Activated CD4-positive, alpha-beta T cell treated with anti-CD3 and anti-CD28 coated beads for 48 hours (primary cell): ENCODE measurements at places on chromosomes 1 and 21.

DNA sequence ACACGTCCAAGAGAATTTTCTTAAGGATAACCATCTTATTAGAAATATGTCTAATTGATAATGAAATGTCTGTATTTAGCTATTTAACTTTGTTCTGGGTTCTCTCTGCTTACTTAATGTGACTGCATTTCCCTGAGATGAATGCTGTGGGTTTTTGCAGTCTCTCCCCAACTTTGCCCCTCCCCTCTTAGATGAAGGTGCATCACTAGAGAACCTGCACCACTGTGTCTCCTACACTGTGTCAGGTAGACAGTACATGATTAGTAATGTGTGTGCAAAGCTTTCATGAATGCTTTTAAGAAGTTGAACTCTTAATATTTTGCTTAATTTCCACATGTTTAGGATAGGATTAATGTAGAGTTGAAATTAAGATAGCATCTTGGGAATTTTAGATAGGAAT is 51.7 kb downstream of the LRRC8D start:
- DNase-seq = no peak

DNA sequence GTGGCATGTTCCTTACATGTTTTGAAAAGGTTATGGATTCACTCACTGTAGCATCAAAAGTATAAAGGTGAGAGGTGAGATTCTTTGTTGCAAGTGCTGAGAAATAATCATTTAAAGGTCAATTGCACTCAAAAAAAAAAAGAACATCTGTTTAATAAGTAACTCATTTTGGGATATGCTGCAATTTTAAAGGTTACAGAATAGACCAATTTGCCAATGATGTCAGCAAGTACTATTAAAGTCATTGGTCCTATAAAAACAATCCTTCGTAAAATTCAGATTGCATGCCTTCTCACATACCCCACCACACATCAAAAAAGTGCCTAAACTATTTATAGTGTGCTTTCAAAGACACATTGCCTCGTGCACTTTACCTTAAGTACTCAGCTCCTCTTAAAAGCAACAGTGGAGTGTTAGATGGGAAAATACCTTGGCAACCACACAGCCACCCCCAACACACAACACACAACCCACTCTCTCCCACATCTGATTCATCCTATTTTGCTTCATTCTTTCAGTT is 218.2 kb upstream of the ADGRL2 start:
- DNase-seq = no peak

GRCh38 chr1:227654858-227655752 is 80.0 kb downstream of the JMJD4 start:
- no peak for DNase-seq

DNA sequence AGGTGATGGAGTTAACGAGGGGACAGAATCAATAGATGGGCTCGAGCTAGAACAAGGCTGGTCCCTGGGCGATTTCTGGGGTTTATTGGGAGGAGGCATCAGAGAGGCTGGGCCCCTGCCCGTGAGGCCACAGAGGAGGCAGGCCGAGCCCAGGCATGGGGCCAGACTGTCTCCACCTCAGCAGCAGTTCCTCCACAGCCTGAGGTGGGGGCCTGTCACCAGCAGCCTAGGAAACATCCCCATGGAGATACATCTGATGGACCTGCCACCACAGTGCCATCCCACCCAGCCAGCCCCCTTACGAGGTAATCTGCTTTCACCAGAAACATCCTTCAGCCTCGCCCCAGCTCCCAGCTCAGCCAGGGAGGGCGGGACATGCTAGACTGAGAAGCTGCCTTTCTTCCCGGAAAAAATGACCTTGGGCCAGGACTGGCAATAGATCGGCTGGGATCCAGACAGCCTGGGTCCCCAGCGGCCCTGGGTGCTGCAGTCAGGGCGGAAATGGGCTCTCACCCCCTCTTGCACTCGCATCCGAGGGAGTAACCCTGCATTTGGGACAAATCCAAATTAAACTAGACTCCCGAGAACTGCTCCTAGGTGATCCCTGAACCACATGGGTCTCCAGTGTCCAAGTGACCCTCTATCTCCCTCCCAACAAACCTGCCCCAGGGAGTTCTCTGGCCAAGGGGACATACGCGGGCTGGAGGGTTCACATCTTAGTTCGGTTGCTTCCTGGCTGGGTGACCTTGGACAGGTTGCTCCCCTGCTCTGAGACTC is 10.0 kb upstream of the EPHA8 start:
- no peak for DNase-seq

- DNase-seq = no peak
Observed at GRCh38 chr1:63268876-63269275, 53.5 kb upstream of the FOXD3 start.

DNA sequence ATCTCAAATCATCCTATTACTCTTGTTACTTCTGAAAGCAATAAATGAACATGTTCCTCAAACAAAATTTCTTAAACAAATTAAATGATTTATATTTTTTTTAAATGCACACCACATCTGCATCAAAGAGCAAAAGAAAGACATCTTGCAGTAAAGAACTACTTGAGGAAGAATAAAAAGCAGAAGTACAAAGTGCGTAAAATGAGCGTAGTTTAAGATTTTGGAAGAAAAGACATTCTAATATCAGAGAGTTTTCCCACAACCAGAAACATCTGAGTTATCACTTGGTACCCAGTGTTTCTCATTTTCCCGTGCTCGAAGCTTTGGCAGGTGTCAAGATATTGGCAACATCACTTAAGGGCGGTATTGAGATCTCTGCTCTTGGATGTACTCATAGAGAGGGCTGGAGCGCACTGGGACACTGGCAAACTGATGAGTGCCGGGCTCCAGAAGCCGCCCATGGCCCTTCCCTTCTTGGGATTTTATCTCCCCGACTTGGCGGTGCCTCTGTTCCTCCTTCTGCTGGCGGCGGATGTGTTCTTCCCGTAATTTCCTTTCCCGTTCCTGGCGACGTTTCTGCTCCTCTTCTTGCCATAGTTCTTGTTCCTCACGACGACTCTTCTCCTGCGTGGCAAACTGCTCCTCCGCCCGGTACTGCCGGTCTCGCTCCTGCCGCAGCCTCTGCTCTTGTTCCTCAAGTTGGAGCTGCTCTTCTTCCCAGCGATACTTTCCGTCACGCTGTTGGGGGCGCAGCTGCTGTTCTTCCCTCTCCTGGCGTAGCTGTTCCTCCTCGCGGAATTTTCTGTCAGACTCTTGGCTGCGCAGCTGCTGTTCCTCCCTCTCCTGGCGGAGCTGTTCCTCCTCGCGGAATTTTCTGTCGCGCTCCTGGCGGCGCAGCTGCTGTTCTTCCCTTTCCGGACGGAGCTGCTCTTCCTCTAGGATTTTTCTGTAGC is 7.9 kb downstream of the TCHH start:
- DNase-seq = no peak

DNA sequence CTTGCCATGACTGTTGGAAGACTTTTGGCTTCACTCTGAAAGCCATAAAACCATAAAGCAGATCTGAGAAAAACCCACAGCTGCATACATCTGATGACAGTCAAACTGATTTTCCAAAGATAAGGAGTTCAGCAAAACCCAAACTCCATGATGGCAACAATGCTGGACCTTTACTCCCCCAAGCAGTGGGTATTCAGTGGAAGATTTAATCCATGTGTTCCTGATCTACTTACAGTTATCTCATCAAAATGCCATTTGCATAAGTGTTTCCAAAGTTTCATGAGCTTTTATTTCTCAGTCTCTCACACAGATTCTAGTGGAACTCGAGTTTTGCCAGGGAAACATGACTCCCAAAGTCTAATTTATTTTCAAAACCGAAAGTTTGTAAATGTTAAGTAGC is 184.9 kb downstream of the ZC3H11B start:
- DNase-seq = no peak

DNA sequence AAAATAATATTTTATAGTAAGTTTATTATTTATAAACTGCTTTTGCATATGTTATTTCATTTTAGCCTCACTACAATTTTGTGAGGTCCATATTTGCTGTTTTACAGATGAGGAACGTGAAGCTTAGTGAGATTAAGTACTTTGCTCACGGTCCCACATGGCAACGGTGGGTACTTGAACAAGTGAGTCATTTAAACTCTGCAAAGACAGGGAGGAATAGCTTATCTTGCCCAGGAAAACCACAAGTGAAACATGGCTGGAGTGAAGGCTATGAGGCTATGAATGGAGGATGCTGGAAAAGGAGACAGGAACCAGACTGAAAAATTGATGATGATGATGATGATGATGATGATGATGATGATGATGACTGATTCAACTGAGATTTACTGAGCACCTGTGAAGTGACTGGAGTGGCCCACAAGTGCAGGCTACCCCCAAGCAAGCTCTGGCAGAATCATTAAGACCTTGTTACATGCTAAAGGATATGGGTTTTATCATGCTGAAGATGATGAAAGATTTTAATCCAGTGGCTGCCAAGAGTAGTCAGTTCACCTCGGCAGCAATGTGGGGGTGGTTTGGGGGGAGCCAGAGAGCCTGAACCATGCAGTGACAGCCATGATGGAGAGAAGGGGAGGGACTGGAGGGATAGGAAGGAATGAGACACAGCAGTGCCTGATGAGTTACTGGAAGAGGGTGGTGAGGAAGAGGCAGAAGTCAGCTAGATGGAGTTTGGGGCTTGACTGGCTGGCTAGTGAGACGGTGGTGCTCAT is 1.4 kb upstream of the ABCA4 start:
- no peak for DNase-seq

DNA sequence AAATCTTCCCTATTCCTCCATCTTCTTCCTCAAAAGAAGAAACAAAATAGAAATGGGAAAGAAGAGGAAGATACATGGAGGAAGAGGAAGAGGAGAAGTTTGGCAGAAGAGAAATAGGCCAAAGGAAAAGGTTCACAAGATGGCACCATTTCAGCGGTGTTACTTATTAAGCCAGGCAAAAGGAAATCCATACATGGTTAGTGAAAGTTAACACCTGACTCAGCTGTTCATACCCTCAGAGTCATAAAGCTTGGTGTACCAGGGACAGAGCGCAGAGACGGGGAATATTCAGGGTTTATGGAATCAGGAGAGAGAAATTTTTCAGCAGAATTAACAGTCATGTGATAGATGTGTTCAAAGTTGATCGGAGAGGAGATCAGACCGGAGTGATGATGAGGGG is 70.6 kb downstream of the COQ8A start:
- DNase-seq = no peak

- DNase-seq = no peak
Observed at GRCh38 chr1:91623020-91623419, 122.4 kb downstream of the CDC7 start.

DNA sequence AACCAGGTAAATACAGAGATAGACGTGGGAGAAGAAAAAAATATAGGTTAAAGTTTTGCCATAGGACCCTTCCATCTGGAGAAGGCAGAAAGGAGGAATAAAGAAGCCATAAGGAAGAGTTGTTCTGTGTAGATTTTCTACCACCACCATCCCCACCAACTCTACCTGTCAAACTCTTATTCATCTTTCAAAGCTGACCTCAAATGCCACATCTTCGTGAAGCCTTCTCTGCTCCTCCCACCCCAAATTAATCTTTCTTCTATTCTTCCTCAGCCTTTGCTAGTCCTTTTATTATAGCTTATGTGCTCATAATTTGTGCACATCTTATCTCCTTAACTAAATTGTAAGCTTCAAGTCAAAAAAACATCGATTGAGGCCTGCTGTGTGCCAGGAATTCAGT is 1.3 kb upstream of the NECTIN4 start:
- no peak for DNase-seq

- DNase-seq = no peak
Observed at GRCh38 chr1:241895013-241895412, 47.0 kb downstream of the EXO1 start.
